Vagina (tissue), 2 donors: ENCODE measurements at places on chromosomes 5 and 9.

DNA sequence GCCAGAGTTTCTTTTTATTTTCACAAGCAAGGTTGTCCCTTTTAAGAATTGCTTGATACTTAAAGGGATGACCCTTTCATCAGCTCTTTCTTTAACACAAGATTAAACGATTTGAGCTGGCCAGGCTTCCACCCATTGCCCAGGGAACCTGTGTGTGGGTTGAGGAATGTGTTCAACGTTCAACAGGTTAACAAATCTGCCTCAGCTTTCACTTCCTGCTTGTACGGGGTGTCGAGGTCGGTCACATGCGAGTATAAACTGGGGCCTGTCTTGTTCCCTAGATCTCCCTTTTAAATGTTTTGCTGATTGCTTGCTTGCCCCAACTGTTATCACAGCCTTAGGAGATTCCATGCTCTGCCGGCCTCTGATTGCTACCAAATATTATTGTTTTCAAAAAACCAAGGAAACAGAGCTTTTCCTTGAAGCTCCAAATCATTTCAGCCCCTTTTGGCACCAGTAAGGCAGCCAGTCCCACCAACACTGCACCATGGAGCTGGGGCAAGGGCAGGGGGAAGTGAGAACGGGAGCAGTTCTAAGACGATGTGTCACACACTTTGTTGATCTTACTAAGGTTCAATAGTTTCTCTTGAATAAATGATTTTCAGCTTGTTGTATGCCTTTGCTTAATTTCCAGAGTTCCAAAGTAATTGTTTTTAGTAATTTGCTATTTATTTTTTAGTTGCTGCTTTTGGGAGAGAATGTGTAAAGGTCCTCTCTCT is 10.7 kb upstream of the CLK4 start:
- DNase-seq = no peak

GRCh38 chr5:150490754-150491153 is 17.2 kb upstream of the NDST1 start:
- DNase-seq = no peak

DNA sequence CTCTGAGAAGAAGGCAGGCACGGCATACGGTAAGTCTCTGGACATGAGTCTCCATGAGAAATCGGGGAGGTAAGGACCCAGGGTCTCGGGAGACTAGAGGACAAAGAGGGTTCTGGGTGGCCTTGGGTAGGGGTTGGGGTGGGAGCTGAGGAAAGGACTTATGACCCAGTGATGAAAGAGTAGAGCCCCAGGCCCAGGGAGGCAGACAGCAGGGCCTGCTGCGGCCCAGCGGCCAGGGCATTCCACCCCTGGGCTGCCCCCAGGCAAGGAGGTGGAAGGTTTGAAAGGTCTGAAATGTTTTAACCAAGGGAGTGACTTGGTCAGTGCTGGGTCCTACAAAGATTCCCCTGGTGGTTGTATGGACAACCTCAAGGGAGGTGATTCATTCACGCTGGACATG is 89.1 kb downstream of the CRB2 start:
- no peak for DNase-seq

- DNase-seq = no peak
These were observed 219.2 kb downstream of the EBF1 start for GRCh38 chr5:158880483-158881001.

DNA sequence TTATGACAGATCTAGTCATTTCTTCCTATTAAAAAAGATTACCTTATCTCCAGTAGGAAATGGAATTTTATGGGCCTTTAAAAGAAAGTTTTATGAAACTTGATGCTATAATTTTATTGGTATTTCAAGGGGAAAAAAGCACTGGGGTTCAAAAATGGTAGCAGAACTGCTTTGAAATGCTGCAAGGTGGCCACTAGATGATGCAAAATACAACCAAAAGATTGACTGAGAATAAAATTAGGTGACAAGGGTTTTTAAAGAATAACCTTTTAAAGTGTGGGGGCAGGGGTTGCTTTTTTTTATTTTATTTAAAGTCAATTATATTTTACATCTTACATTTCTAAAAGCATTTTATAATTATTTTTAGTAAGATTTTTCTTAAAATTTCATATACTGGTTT is 61.7 kb downstream of the KLF9 start:
- no peak for DNase-seq

GRCh38 chr9:108900176-108900575 is 33.7 kb downstream of the ELP1 start:
- DNase-seq = no peak

- DNase-seq = no peak
These were observed 101.1 kb upstream of the GNAQ start for GRCh38 chr9:78132701-78133058.

DNA sequence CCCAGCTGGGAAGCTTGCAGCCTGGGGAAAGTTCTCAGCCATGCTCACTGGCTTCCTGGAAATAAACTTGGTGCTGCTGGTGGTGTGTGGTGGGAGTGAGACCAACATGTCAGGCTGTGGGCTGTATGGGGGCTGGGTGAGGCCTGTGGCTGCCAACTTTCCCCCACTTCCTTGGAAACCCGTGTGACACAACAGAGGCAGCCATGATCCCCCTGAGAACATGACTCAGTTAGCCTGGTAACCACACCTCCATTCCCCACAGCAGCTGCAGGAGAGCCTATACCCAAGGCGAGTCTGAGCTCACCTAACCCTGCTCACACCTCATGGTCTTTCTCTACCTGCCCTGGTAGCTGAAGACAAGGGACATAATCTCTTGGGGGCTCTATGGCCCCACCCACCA is 72.7 kb upstream of the RGMB start:
- DNase-seq = no peak

GRCh38 chr5:56983593-56984361 is 31.9 kb upstream of the MIER3 start:
- no peak for DNase-seq

GRCh38 chr9:116724123-116724522 is 37.0 kb downstream of the TRIM32 start:
- DNase-seq = no peak
